ENCODE measurements at places on chromosomes 16 and 17. TPM values are rescaled to one million over a fixed set of nuclear protein-coding genes. Genes with fewer than 3 reads are reported as not detected.

The CCL3 gene
- total RNA-seq, result not detected

The GJC1 gene
- total RNA-seq, result 8.2 TPM

The NPEPPS gene
- 111 TPM for total RNA-seq

The TSNAXIP1 gene
- total RNA-seq, result 1.2 TPM

The IL17C gene
- total RNA-seq, result not detected

The HAS3 gene
- 12.3 TPM for total RNA-seq

The KIF2B gene
- not detected for total RNA-seq

The CD300LG gene
- total RNA-seq, result not detected

The NAGS gene
- 0.43 TPM for total RNA-seq

The PDIA2 gene
- total RNA-seq, result not detected

The C16orf96 gene
- 0.13 TPM for total RNA-seq

The MYL11 gene
- total RNA-seq, result not detected

The TMC6 gene
- 1.3 TPM for total RNA-seq

The CHST5 gene
- total RNA-seq, result 0.13 TPM

The HBZ gene
- total RNA-seq, result not detected

The MYO1D gene
- total RNA-seq, result 160 TPM

The CACNG1 gene
- not detected for total RNA-seq

The KRTAP4-16 gene
- total RNA-seq, result not detected

The TLCD3B gene
- 0.11 TPM for total RNA-seq

The ACACA gene
- 37.2 TPM for total RNA-seq

The CLEC19A gene
- not detected for total RNA-seq

The GNG13 gene
- not detected for total RNA-seq

The COPRS gene
- 107 TPM for total RNA-seq

The KRTAP2-3 gene
- 0.26 TPM for total RNA-seq

The C17orf113 gene
- 0.26 TPM for total RNA-seq

The CSH2 gene
- total RNA-seq, result not detected

The CCL15 gene
- total RNA-seq, result not detected

The TNK1 gene
- 4.1 TPM for total RNA-seq

The BOLA2B gene
- total RNA-seq, result 63.9 TPM

The NEUROD2 gene
- total RNA-seq, result not detected

The TBC1D3K gene
- total RNA-seq, result not detected

The CTRB2 gene
- total RNA-seq, result not detected

The TMEM132E gene
- total RNA-seq, result under 0.01 TPM

The DGKE gene
- total RNA-seq, result 6.1 TPM

The GPR139 gene
- total RNA-seq, result not detected

The KRT26 gene
- total RNA-seq, result not detected

The SPPL2C gene
- not detected for total RNA-seq

The IRX5 gene
- total RNA-seq, result 10.3 TPM

The EEF2KMT gene
- 7.1 TPM for total RNA-seq

The DNAH2 gene
- total RNA-seq, result 0.11 TPM

The DOK4 gene
- total RNA-seq, result 23.0 TPM

The WSB1 gene
- 172 TPM for total RNA-seq

The ADAM11 gene
- total RNA-seq, result under 0.01 TPM

The ZNF213 gene
- total RNA-seq, result 4.8 TPM

The SLC52A1 gene
- total RNA-seq, result not detected

The CHD3 gene
- 80.5 TPM for total RNA-seq

The NMT1 gene
- total RNA-seq, result 87.4 TPM

The TNFRSF12A gene
- total RNA-seq, result 131 TPM

The SLC16A6 gene
- total RNA-seq, result not detected

The NPIPA7 gene
- total RNA-seq, result 0.78 TPM
